ENCODE measurements at places on chromosomes 13 and 19.

- DNase-seq, result no peak
Observed at GRCh38 chr19:50384685-50385535, 763 bp downstream of the POLD1 start.

DNA sequence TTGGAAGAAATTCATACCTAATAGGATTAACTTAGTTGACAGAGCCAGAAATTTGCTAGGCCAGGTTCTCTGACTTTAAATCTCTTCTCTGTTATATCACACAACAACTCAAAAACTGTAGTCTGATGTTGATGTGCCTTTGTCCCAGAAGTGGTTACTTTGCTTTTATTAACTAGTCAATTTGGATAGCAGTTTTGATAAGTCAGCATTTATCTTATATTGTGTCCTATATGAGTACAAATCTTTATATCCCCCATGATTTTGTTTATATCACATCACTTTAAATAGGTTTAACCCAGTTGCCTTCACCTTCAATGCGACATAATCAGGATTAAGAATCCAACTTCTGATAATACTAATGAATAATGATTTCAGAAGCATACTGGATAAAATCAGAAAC is 459.3 kb downstream of the GPC6 start:
- DNase-seq, result no peak

DNA sequence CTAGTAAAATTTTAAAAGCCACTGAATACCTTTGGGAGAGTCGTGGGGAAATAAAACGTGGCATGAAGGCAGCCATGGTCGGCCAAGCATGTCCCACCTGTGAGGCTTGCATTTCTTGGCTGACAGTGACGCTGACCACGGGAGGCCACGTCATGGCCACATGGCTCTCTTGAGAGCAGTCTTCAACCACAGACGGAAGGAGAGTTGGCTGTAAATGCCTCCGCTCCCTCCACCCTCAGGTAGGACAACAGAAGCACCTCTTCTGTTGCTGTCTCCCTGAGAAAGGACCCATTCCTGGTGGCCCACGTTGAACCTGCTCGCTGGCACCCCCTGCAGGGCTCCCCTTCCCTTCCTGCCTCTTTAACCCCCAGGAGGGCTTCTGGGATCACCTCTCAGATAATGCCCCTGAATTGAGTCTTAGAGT is 10.6 kb upstream of the LRRC25 start:
- DNase-seq, result no peak

GRCh38 chr13:99655351-99656091 is 154.2 kb downstream of the TM9SF2 start:
- no peak for DNase-seq

DNA sequence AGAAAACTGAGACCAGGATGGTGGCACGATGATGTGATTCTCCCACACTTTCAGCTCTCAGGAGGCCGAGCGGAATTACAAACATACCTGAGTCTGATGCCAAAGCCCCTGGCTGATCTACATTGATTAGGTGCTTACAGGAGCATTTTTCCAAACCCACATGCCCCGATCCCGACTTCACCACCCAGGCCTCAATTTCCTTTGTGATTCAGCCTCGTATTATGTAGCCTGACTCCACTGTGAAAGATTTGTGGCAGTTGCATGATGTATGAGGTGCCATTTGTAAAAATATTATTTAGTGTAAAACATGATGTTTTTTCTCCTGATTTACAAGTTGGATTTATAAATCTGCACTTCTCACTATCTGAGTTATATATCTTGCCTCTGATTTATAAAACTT is 118.0 kb downstream of the TSHZ3 start:
- DNase-seq, result no peak

- no peak for DNase-seq
Observed at GRCh38 chr19:13355356-13355755, 150.9 kb downstream of the CACNA1A start.

GRCh38 chr13:56755181-56755935 is 385.4 kb upstream of the PRR20A start:
- DNase-seq, result no peak

- no peak for DNase-seq
Observed at GRCh38 chr13:41470196-41470595, 12.8 kb downstream of the RGCC start.

DNA sequence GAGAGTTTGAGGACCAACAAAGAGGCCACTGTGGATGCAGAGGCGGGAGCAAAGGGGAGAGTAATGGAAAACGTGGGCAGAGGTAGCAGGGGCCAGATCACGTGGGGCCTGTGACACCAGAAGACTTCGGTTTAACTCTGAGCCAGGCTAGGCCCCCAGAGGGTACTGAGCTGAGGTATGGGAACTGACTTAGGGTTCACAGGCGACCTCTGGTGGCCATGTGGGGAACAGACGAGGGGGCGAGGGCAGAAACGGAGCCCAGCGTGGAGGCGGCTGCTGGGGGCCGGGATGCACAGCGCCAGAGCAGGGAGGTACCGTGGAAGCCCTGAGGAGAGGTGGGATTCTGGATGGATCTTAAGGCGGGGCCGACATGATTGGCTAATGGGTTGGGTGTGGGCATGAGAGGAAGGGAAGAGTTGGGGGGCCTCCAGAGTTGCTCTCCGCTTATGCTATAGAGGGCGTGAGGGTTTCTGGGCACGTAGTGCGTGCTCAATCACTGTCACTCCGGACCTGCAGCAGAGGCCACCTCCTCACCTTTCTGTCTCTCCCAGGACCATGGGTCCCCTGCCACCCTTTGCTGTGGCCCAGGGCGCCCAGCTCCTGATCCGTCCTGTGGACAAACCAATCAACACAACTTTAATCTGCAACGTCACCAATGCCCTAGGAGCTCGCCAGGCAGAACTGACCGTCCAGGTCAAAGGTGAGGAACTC is 13.7 kb downstream of the PVR start:
- peak; percentile 54 for DNase-seq

DNA sequence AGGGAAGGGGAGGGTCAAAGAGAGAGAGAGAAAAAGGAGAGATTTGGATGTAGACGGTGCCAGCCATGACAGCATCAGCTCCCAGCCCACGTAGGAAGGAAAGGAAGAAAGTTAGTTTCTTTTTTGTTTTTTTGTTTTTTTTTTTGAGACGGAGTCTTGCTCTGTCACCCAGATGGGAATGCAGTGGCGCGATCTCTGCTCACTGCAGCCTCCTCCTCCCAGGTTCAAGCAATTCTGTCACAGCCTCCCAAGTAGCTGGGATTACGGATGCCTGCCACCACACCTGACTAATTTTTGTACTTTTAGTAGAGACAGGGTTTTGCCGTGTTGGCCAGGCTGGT is 27.6 kb downstream of the ELL start:
- DNase-seq, result no peak

DNA sequence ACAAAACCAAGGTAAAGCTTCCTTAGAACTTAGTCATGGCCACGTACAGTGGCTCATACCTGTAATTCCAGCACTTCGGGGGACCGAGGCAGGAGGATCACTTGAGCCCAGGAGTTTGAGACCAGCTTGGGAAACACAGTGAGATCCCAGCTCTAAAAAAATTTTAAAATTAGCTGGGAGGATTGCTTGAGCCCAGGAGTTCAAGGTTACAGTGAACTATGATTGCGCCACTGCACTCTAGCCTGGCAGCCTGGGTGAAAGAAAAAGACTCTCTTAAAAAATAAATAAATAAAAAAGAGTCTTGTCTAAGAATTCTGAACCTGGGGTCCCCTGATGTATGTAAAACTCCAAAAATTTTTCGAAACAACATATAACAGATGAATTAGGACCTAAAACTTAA is 34.9 kb downstream of the N4BP2L2 start:
- no peak for DNase-seq
